ENCODE measurements at places on chromosomes 7 and 10. TPM values are rescaled to one million over a fixed set of nuclear protein-coding genes. Genes with fewer than 3 reads are reported as not detected.

GRCh38 chr7:25636168-25636567 is 407.9 kb upstream of the NPVF start:
- DNase-seq, result no peak

DNA sequence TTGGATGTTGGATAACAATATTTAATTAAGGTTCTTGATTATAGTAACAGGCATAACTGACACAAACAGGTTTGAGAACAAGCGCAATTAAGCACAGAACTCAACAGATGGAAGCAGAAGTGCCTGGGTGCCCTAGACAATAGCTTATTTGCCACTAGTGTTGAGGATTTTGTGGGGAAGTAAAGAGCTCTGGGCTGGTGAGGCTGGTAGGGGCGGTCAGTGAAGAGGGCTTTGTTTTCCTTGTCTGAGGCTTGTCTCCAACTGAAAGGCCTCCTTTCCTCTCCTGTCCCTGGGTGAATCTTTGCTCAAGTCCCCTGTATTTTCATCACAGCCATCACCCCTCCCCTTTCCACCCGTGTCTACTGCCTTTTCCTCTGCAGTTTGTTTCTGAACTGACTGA is 104.6 kb downstream of the KAT6B start:
- no peak for DNase-seq

Gene RSPH10B2
- total RNA-seq, result 0.71 TPM

Gene AOC1
- total RNA-seq, result 0.04 TPM

DNA sequence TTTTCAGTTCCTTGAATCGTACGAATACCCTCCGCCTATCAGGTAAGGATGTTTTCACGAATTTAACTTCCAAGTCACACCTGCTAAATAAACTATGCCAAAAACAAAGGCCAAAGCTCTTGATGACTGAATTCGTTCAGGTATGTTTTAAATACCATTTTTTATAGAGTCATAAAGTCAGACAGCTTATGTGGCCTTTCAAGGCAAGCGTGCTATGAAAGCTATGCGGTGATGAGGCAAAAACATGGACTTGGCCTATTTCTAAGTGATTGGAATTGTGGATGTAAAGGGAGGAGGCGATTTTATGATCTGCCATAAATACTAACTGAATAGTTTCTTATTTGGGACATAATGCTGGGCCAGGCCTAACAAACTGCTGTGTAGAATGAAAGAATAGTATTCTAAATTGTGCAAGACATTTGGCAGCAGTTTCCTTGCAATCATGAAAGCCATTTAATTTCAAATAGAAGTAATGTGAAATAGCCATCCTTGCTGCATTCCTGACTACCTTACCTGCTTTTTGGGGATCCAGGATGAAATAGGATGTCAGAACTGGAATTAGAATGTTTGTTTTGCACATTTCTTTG is 14.0 kb downstream of the SLC39A12 start:
- DNase-seq, result peak; percentile 27

DNA sequence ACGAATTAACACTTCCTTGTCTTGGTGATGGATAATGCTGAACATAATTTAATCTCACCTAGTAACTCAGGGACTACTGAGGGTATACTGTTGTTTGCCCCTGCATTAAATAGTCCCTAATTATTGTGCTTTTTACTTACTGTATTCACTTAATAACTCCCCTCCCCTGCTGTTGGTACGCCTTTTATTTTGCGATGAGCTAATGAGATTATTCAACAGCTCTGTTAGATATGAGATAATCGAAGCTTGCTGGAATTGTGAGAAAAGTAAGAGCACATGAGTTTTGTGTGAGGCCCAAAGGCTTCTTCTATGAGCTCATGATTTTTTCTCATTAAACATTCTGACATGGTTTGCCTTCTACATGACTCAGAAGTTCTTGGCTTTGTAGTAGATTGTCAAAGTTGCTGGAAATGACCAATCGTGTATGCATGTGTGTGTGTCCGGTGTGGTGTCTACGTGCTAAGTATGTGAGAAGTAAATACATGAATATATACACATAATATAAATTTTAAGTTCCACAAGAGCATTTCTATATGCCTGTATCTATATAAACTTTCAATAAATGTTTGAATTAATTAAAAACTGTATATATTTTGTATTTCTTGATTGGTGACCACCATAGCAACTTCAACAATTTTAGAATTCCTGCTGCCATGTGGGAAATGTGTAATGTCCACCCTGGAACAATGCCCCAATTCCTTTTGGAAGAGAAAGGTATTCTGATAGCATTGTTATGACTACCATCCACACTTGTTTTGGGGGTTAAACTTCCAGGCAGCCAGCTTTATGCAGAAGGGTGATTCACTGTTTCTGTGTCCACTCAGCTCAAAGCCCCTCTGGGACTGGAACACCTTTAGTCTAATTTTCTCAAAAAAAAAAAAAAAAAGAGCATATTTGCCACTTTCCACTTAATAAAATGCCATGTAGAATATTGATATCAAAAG is 106.2 kb downstream of the SAMD9 start:
- DNase-seq, result peak; percentile 66

Gene SPDYE8
- 0.09 TPM for total RNA-seq

DNA sequence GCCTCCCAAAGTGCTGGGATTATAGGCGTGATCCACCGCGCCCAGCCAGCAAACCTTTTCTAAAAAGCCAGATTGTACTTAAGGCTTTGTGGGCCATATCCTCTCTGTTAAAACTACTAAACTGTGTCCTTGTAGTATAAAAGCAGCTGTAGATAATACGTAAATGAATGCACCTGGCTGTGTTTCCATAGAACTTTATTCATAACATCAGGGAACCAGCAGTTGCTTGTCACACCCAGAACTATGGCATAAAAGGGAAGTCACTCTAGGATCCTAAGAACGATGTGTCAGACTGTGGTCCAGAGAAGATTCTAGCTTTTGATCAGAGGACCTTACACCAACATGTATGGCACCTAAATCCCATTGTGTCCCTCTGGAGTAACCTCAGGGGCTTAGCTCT is 63.0 kb downstream of the DENND2A start:
- no peak for DNase-seq

Gene SPDYE5
- total RNA-seq, result 0.04 TPM

DNA sequence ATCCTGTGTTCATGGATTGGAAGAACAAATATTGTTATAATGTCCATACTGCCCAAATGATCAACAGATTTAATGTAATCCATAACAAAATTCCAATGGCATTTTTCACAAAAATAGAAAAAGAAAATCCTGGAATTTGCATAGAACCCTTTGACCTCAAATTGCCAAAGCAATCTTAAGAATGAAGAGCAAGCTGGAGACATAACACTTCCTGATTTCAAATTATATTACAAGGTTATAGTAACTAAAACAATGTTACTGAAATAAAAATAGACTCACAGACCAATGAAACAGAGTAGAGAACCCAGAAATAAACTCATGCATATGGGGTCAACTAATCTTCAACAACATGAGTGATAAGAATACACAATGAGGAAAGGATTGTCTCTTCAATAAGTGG is 302.5 kb downstream of the PHTF2 start:
- no peak for DNase-seq

Gene VSIR
- 23.5 TPM for total RNA-seq

DNA sequence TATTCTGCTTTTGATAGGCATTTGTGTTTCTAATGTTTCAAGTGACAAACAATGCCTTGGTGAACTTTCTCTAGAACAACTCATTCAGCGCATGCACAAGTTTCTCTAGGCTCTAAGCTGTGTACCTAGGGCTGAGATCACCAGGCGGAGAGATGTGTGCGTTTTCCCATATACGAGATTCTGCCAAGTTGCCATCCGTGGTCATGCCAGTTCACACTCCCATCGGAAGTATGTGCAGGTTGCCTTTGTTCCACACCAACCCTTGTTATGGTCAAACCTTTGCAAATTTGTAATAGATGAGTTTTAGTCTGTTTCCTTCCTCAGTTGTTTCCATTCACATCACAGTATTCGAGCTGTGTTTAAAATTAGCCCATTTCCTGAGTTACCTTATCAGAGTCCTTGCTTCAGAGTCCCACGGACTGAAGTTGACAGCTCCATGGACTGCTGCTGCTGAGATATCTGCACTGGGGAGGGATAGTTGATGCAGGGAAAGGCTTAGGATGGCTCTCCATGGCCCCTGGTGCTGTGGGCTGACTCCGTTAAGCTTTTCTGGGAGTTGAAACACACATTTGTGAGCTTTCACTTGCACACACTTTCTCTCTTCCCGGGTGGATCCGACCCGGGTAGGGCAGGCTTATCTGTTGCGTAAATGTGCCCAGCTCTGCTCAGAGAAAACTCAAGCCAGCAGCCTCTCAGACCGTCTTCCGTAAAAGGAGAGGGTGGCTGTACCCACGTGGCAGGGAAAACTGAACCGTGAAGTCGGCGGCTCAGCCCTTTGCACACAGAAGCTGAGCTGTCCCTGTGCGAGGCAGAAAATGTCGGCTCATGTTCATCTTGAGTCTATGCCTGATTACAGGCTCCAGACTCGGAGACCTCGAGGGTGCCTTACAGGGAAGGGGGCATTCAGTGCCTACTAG is 49.4 kb downstream of the HK1 start:
- DNase-seq, result peak; percentile 67

Measured in muscle of leg (tissue), 16 donors.